ENCODE measurements at places on chromosomes 13 and 19.

DNA sequence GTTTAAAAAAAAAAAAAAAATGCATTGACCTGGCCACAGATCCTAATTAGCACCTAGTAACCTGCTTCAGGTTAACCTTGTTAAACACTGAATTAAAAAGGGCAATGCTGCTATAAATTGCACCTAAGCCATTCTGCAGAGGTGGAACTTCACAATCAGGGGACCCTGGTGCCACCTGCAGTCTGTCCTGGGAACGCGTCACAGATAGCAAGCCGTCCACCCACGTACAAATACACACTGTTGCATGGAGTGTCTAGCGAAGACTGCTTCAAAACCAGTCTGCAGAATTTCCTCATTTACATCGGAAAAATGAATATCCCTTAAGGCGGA, 169.3 kb downstream of the COL4A1 start:
- DNase-seq = no peak

DNA sequence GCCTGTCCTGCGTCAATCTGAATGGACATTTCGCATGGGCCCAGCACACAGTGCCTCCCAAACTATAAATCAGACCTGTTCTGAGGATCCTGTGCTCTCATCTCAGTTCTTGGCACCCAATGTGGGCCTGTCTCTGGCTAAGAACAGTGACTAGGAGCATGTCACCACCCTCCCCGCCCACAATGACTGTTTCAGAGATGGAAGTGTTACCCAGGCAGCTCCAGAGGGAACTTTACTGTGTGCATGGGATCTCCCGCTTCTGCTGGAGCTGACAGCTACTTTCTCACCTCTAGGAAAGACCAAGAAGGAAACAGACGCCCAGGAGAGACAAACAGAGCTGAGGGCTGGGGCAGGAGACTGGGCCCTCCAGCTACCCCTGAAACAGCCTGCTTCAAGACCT, 45.0 kb downstream of the KCTD15 start:
- no peak for DNase-seq

- DNase-seq = no peak
Measured at GRCh38 chr19:51364200-51365106, 1.7 kb downstream of the ETFB start.

DNA sequence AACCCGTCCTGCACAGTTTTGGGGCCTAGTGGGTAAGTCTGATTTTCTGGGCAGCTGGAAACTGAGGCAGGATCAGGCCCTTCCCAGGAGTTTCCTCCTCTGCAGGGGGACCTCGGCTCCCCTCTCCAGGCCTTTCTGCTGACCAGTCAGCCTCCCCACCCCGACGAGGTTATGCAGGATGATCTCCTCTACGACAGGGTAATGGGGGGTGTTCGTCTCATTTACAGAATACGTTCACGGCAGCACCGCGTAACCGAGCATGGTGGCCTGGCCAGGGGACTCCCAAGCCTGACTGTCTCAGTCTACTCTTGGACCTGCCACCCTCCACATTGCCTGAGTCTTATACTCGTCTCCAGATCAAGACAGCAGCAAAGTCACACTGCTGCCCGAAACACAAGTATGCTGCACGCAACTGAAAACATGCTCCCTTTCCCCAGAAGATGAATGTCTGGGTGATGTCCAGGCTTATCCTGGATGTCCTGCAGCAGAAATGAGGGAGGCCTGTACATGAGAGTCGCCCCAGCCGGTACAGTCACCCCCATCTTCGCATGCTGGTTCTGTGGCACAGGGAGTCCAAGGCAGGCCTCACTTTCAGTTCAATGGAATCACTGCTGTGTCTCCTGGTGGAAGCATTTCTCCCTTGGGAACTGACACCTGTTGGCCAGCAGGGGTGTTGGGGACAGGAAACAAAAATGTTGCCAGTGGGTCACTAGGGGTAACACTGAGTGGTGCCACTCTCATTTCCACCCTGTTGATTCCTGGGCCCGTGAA, 120.8 kb downstream of the SOX1 start:
- DNase-seq = no peak

DNA sequence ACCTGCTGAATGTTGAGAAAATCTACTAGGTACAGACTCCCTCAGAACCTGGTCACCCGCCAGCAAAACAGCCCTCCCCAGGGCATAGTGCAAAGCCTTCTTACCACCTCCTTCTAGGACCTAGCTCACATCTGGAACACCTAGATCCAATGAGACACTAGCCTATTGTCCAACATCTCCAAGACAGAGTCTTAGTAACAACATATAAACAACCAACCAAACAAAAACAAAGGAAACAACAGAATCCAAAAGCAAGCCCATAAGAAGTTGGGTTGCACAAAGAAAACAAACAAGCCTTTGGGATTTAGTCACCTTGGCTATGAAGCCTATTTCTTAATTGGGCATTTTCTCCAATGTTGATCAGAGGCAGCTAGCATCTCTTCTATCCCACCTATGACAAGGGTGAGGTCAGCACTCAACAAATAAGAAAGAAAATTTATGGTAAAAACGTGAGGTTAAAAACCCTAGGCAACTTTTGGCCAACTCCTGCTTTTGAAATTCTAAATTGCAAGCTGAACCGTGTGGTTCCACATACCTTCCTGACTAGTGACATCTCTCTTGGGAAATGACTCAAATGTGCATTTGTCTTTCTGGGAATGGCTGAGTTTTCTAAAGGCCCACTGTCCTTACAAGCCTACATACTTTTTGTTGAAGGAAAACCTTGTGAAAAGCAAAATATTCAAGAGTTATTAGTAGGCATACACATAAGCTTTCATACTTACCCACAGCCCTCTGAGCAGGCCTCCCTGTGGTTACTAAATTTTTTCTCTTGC, 66.7 kb downstream of the FAM216B start:
- DNase-seq = peak; percentile 70

- DNase-seq = no peak
Measured at GRCh38 chr13:20177049-20177831, 15.5 kb downstream of the GJB2 start.

DNA sequence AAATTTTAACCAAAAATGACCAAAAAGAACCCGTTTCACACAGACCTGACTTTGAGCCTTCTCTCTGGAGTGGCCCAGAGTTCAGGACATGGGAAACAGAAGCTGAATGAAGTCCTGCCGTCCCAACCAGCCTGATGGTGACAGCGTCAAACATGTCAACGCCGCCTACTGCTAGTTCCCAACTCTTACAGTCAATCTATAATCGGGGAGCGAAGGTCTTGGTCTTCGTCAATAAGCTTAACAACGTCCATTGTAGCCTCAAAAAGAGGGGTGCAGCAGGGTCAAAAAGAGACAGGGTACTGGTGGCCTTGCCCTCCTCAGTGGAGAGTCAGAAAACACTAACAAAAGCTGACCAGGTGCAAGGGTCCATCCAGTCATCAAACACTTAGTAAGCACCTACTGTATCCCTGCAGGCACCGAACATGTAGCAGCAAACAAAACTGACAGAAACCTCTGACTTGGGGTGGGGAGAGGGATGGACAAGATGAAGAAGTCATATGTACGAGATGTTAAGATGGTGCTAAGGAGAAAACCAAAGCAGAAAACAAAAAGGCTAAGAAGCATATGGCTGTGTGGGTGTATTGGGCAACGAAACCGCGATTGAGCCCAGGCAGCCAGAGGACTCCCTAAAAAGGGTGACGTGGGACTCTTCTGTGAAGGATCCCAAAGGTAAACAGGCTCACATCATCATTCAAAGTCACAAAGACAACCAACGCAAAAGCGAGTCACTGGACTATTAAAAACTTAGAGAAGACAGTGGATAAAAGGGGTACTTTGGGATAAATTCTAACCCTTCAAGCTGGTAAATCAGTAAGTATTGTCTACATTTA, 12.0 kb downstream of the MLLT1 start:
- DNase-seq = no peak

GRCh38 chr13:41019011-41019487, at the start of gene ELF1:
TSS of gene ELF1 (minus strand) at chr13:41019316. CDS start at chr13:40982054, 37,262 bp downstream.
- peak; percentile 28 for DNase-seq

- no peak for DNase-seq
Measured at GRCh38 chr19:32354345-32354744, 8.9 kb downstream of the ZNF507 start.

GRCh38 chr19:13337181-13337580, 169.1 kb downstream of the CACNA1A start:
- no peak for DNase-seq

DNA sequence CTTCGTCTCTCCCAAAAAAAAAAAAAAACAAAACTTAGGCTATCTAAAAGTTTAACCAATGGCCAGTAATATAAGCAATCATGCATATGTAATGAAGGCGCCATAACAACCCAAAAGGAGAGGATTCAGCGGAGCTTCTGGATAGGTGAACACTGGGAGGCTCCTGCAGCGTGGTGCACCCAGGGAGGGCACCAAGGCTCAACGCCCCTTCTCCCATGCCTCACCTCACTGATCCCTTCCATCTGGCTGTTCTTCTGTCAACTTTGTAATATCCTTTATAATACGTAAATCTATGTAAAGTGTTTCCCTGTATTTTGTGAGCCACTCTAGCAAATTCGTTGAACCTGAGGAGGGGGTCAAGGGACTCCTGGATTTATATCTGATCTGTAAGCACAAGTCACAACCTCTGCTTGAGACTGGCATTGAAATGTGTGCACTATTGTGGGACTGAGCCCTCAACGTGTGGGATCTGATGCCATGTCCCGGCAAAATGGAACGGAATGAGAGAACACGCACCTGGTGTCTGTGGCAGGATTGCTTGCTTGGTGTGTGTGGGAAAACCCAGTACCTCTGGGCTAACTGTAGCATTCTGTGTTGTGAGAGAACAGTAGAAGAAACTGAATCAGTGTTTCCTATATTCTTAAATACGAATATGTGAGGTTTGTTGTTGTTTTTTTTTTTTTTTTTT, 521 bp upstream of the ZNF665 start:
- no peak for DNase-seq

DNA sequence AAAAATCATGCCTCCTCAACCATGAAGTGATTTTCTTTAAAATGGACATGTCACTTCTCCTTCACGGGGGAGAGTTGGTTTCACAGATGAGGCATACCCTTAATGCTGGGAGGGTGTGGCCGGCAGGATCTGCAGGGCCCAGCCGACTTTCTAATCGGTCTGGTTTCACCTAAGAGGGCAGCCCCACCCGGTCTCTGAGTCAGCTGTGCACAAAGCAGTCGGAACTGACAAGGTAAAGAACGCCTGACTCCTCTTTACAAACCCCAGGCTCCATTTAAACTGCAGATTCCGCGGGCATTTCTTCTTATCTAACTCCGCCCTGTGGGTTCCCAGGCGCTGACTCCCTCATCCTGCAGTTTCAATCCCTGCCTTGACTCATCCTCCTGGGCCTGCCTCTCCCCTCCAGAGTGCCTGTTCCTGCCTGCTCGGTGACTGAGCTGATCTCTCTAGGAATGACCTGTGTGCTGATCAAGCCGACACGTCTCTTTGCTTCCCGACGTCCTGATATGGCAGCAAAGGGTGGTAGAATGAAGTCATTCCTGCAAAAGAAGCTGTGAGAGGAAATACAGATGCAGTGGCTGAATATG, 63.4 kb downstream of the EFNB2 start:
- DNase-seq = peak; percentile 65

DNA sequence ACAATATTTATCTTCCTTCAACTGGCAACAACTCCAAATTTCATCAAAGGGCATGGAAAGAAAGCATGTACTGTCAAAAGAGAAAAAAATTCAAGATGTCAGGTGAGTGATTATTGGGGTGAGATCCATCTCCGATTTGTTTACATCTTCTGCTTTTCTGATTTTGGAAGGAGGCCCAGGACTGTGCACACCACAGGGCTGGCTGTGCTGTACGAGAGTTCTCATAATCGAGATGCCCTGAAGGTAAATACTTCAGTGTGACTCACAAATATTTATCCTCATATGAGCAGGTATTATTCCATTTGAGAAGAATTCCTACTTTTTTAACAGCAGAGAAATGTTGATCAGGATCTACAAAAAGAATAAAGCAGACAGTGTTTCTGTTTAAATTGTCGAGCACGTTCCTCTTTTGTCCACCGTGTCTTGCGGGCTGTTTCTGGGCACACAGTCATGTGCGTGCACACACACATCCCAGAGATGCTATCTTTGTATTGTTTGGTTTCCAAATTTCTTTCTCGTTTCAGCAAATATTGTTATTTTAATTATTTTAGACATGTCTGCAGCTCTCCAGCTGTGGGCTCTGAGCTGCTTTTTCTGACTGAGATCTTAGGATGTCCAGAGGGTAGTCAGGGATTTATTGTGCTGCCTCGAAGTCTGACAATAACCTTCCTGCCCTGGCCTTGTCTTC, 103.8 kb downstream of the KL start:
- no peak for DNase-seq

GRCh38 chr13:28637714-28638355, 21.1 kb upstream of the POMP start:
- DNase-seq = no peak

DNA sequence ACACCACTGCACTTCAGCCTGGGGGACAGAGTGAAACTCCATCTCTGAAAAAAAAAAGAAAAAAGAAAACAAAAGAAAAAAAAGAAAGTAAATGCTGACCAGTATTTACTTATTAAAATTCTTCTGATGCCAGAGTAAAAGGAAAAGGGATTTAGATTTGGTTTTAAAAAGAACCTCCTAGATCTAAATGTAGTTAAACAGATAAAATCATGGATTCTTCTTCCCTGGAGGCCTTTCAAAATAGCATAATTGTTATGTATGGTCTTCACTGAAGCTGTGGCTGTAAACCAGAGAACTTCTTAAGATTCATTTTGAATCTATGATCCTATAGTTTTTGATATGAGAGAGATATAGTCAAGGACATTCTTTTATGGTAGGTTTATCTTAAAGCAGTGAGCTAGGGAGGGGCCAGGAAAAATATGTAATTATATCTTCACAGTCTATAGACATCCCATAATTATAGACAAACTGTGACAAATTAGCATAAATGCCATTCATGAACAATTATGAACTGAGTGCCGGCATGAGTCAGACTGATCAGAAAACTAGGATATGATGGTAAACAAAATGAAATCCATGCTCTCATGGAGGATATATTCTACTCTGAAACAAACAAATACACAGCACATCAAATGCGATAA, 14.9 kb upstream of the STK24 start:
- no peak for DNase-seq

- no peak for DNase-seq
Measured at GRCh38 chr13:110156301-110157049, 150.5 kb downstream of the COL4A1 start.

- no peak for DNase-seq
Measured at GRCh38 chr13:29567411-29567810, 28.1 kb downstream of the SLC7A1 start.

- peak; percentile 13 for DNase-seq
Measured at GRCh38 chr13:73722120-73722519, 412.1 kb downstream of the KLF12 start.

GRCh38 chr13:45691251-45691650, 10.9 kb upstream of the CBY2 start:
- DNase-seq = no peak
